ENCODE measurements at places on chromosomes 3 and 15.

- DNase-seq: no peak
Observed at GRCh38 chr3:122123850-122124249, 59.6 kb upstream of the CASR start.

DNA sequence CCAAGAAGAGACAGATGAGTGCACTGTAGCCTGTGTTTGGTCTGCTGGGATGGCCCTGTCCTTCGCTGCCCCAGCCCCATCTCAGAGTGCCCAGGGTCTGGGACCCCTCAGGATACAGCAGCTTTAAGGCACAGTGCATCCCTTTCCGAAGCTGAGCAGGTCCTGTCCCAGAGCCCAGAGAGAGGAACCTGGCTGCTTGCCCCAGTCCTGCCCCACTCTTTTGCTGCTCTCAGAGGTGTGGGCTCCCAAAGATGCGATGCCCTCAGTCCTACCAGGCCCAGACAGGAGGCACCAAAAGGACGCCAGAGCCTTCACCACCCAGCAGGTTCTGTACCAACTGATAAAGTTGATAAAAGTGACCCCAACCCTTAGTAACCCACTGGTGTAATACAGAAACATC is 8.2 kb downstream of the PLCD1 start:
- no peak for DNase-seq

DNA sequence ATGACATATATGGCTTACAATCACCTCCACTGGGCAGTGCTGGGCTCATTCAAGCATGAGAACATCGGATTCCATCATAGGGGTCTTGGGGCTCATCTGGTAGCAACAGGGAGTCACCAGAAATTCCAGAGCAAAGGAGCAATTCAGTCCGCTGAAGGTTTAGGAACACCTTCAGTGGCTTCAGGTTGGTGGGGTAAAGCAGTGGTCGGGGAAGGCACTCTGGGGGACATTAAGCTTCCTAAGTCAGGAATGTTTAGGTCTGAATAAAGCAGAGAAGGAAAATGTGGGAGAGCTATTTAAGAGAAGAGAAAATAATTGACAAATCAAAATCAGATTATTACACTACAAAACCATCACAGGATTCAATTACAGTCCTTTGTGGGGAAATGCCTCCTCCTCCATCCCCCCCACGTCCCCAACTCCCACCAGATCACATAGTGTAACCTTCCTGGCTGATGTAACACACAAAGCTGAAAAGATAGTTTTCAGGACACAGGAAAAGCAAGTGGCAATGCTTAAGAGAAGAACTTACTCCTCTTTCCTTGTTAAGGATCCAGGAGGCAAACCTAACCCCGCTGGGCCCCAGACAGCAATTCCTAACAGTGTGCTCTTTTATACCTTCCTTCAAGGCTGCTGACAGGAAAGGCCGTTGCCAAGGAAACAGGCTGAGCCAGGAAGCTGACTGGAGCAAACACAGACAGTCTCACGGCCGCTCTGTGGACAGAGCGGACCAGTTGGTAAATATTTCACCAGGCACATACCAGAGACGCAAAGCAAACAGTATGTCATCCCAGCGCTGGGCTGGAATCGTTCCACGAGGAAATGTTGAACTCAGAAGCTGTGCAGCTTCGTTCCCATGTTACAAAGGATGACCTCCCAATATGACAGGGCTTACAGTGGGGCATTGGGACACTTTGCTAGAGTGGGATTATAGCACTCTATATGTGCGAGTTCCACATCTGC is 57.5 kb upstream of the LMCD1 start:
- no peak for DNase-seq

DNA sequence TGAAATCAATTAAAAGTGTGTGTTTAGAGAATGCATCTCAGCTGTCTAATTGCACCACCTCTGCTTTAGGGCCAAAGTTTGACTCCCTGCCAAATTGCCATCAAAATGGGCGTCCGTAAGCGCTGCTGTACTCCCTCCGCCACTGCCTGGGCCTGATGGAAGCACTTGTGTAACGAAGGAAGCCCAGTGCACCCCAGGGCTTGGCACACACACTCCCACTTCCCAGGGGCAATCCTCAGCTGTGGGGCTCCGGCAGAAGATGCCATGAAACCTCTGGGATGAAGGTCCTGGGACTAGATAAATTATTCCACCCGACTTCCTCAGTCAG is 137.8 kb downstream of the RORA start:
- DNase-seq: peak; percentile 8

- DNase-seq: peak; percentile 74
Observed at GRCh38 chr3:107523539-107524325, 970 bp downstream of the BBX start.

GRCh38 chr3:147661916-147662315 is 252.8 kb downstream of the ZIC1 start:
- DNase-seq: no peak

- DNase-seq: no peak
Observed at GRCh38 chr3:145817870-145818483, 343.0 kb downstream of the PLOD2 start.

DNA sequence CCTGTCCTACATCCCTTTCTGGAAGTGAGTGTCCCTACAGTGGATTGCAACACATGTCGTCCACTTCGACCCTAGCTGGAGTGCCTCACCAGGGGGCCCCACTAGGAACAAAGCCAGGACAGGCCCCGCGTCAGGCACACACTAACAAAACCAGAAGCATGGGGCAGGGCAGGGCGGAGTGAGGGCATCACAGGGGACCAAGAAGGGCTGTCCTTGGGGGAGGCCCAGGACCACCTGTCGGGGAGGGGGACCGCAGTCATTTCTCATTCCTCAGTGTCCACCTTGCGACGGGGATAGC is 21.9 kb downstream of the IDH2 start:
- no peak for DNase-seq

- DNase-seq: no peak
Observed at GRCh38 chr15:39495871-39496840, 84.7 kb upstream of the THBS1 start.

- DNase-seq: no peak
Observed at GRCh38 chr3:152915695-152916094, 80.8 kb downstream of the P2RY1 start.

DNA sequence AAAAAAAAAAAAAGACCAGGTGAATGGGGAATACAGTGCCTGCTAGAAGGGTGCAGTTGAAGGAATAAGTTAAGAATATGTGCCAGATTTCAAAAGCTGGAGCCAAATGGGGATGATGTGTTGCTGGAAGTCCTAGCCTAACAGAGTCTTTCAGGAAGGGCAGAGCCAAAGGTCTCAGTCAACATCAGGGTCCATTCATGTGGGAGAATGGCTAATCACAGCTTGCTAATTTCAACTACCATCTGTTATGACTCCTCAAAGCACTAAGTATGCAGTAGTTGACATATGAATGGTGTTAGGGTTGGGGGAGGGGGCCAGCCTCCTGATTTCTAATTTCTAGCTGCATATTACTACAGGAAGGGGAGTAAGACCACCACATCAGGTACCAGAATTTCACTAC is 4.4 kb downstream of the ZBTB38 start:
- DNase-seq: peak; percentile 22

DNA sequence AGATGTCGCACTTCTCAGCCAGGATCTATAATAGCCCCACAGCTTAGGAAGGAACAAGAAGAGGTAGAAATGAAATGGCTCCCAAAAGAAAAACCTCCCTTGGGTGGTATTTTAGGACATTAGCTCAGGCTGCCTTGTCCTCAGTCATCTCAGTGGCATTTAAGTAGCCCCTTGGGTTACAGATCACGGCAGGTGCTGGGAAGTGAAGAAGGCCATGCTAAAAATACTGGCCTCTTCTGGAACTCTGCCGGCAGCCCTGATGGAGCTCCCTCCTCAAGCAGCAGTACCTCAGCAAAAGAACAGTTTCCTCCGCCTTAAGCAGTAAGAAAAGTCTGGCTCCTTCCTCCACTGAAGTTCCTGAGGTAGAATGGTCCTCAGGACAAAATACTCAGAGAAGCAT is 7.3 kb upstream of the TPM1 start:
- DNase-seq: no peak

DNA sequence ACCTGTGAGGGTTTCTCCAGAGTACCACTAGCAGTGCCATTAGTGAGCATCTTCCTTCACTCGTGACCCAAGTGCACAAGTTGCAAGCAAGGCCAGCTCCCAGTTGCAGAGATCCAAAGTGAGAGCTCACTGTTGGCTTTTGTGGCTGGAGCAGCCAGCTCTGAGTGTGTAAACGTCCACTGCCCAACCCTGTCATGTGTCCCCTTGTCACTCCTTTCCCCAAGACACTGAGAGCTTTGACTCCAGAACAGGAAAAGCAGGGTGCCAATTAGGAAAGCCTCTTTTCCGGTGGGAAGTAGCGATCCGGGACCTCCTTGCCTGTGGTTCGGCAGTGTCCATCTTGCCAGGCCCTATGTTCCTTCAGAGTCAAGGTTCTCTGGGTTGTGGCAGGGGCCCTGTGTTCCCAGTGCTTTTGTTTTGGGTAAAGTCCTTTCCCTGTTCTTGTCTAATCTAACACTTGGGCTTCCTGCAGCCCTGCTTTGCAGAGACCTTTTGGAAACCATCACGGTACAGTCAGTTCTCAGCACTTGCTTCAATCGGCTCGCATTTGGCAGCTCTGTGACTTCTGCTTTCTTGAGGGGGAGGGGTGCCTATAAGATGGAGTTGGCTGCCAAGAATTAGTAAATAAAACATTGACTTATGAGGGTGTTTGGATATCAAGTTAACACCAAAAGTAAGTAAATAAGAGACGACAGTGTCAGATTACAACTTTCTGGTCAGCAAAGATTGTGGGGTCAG is 90.5 kb downstream of the DNASE1L3 start:
- no peak for DNase-seq

DNA sequence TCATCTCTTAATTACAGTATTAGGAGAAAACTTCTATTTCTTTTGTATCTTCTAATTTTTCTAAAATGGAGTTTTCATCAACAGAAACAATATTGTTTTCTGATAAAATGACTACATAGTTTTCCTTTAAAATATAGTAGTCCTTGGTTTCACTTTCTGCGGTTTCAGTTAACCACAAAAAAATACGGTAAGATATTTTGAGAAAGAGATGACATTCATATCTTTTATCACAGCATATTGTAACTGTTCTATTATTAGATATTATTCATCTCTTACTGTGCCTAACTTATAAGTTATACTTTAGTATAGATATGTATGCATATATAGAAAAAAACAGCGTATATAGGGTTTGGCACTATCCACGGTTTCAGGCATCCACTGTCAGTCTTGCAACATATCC is 2.3 kb downstream of the B4GALT4 start:
- no peak for DNase-seq

GRCh38 chr3:18443665-18444594 is 18.8 kb upstream of the SATB1 start:
- peak; percentile 13 for DNase-seq

GRCh38 chr3:126300761-126301481 is 56.3 kb downstream of the KLF15 start:
- no peak for DNase-seq

DNA sequence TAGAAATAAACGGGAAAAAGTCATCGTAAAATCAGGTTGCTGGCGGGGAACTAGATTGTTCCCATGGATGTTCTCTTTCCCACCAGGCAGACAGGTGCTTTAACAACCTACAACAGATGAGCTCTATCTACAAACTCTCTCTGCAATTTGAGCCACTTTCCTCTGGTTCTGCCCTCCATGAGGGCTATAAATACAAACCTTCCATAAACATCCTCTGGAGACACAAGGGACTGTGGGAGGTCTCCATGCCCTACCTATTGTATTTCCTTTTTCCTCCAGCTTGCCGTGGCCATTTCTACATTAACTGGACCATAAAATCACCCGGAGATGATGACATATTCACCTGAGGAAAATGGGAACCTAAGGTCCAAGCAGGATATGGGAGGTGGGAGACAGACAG is 151.1 kb downstream of the GABRB3 start:
- no peak for DNase-seq

DNA sequence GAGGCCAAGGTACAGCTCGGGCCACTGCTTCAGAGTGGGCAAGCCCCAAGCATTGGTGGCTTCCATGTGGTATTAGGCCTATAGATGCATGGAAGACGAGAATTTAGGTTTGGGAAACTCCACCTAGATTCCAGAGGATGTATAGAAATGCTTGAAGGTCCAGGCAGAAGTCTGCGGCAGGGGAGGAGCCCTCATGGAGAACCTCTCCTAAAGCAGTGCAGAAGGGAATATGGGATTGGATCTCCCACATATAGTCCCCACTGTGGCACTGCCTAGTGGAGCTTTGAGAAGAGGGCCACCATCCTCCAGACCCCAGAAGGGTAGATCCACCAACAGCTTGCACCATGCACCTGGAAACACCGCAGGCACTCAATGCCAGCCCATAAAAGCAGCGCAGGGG is 48.1 kb upstream of the XXYLT1 start:
- no peak for DNase-seq

DNA sequence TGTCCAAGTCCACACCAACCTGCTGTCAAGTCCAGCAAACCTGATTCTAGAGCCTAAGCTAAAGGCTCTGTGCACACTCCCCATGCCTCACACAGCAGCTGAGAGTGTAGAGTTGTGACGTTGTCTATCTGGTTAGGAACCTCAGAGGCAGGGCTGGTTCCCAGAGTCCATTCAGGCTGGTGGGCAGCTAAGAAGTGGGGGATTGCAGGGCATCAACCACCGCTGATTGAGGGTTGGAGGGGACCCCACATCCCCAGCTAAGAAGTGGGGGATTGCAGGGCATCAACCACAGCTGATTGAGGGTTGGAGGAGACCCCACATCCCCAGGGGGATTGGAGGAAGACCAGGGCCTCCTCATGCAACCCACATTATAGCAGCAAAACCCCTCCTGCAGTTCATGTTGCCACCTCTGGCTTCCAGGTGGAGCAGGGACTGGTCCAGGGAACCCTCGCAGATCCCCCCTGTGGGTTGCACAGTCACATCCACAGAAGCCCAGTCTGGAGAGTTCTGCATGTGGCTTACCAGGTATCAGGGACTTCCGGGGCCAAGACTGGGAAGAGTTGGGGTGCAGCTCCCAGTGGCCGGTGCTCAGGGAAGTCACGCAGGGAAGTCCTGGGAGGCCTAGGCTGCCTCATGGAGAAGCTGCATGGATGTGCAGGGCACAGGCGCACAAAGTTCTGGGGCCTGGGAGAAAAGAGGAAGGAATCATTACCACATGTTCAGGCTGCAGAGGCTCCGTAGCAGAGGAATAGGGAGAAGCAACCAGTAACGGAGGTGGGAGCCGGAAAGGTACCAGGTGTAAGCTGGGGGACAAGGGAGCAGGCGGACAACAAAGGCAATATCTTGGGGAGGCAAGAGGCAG is 71.4 kb upstream of the PCSK6 start:
- DNase-seq: no peak

DNA sequence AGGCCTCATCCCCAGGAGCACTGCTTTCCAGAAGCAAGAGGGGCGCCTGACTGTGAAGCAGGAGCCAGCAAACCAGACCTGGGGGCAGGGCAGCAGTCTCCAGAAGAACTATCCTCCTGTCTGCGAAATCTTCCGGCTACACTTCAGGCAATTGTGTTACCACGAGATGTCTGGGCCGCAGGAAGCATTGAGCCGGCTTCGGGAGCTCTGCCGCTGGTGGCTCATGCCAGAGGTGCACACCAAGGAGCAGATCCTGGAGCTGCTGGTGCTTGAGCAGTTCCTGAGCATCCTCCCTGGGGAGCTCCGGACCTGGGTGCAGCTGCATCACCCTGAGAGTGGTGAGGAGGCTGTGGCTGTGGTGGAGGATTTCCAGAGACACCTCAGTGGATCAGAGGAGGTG is 2.1 kb downstream of the ZKSCAN7 start:
- no peak for DNase-seq

Data from NCI-H2171 treated with DMSO at 0.1 percent for 48 hours (cell line).